Fibroblast of upper back skin (primary cell): ENCODE measurements at places on chromosomes 4 and X.

DNA sequence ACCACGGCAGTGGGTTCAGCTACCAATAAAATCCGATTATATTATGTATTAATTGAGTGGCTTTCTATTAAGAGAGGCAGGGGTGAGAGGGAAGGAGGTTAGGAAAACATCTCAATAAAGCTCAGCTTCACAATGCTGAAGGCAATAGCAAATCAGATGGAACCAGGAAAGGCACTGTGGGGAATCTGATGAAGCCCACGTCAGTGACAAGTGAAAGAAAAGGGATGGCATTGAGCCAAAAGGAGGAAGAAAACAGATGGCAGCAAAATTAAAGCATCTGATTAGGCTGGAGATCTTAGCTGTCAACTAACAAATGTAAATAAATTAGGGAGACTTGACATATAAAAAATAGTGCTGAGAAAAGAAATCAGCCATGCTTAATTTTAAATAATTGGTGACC lies 180.9 kb downstream of the RASL11B start:
- DNase-seq, result no peak

DNA sequence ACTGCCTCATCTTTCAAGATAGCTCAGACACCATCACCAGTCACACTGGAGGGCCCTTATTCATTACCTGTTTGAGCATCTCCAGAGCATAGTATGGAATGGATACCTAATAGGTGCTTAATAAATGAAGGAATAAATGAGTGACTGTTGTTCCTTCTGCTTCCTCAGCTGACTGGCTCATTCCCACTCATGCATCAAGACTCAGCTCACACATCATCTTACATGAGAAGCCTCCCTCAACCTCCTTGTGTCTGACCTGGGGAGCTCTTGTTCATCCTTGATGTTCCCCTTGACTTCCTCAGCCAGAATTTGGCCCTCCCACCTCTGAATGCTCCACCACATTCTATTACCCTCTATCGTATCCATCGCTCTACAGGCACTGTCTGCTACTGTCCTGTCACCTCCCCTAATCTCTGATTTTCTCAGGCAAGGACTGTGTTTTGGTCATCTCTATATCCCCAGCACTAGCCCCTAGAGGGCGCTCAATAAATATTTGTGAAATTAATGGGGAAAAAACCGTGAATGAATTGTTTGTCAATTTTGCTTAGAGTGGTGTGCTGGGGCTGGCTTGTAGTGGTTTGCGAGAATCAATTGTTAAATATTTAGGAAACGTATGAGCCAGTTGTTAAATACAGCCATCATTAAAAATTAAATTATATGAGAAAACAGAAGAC lies 88.3 kb downstream of the NHSL2 start:
- no peak for DNase-seq

- DNase-seq, result no peak
Measured at GRCh38 chr4:176032454-176032853, 33.2 kb upstream of the WDR17 start.

GRCh38 chr4:143882892-143883291 lies 22.5 kb downstream of the GYPE start:
- no peak for DNase-seq

DNA sequence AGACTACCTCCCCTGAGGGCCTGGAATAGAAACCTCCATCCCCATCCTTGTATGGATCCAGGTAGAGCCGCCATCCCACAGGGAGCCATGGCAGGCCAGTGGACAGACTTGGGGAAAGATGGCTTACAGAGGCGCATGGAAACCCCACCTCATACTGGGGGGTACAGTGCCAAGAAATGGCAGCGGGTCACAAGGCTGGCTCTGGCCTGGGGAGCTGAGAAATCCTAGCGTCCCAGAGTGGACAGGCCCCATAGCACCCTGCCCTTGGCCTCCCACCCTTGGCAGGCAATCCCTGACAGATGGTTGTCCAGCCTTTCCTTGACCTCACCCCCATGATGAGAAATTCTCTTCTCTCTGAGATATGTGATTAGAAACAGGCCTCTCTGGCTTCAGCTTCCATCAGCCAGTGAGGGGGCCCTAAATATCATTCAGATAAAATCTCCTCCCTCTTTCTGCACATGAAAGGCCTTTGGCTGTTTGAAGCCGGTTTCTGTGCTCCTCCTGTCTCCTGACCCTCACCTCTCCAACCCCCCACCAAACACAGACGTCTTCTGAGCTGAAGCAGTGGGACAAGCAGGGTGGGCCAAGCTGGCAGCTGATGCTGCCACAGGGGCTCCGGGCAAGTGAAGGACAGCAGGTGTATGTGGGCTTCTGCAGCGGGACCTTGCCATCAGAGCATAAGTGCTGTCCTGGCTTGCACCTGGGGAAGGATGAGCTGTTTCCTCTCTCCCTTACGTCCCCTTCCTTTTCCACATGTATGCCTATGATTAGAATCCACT lies 204.4 kb upstream of the MAMLD1 start:
- no peak for DNase-seq

DNA sequence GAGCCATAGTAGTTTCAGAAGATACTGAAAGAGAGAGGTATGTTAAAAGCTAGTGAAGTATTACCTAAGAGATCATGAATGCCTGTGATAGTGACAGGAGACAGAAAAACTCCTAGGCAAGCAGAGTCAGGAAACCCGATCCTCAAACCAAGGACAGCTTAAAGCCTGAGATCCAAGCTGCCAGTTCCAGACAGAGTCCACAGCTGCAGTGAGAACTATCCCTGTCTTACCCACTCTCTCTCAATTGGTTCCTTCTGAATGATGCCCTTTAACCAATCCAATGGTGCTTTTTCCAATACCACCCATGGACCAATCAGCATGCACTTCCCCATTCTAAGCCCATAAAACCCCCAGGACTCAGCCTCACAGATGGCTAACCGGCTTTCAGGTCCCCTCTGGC lies 90.4 kb upstream of the PCDH10 start:
- DNase-seq, result no peak

- no peak for DNase-seq
Measured at GRCh38 chrX:49829016-49829415, at the start of gene PAGE4. PAGE4 (plus strand) TSS chrX:49829303; CDS start chrX:49830429, 1,126 bp downstream.

- no peak for DNase-seq
Measured at GRCh38 chr4:92189146-92189545, 114.6 kb upstream of the GRID2 start.

- DNase-seq, result peak; percentile 22
Measured at GRCh38 chrX:136954930-136955329, 74.4 kb upstream of the RBMX start.

GRCh38 chr4:186082221-186082620 lies 13.3 kb downstream of the TLR3 start:
- no peak for DNase-seq

DNA sequence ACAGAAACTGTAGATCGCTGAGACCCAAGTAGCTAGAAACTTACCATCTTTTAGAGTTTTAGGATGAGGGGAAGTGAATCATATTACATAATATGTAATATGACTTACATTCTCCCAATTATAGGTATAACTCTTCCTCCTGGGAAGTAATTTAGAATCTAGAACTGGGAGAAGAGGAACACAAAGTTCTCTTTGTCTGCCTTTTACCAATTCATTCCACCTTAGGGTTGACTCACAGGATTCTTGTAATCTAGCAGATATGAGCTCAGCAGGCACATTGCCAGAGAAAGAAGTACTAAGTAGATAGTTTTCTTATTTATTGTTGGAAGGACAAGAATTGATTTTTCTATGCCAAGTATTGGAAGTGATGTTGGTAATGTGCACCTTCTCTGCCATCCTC lies 58.0 kb upstream of the CCSER1 start:
- DNase-seq, result no peak

GRCh38 chr4:1366371-1367229 lies 19.6 kb downstream of the UVSSA start:
- no peak for DNase-seq

GRCh38 chrX:12002876-12003275 lies 135.4 kb upstream of the FRMPD4 start:
- DNase-seq, result peak; percentile 14

GRCh38 chr4:122959981-122960610 lies 37.7 kb upstream of the NUDT6 start:
- no peak for DNase-seq

DNA sequence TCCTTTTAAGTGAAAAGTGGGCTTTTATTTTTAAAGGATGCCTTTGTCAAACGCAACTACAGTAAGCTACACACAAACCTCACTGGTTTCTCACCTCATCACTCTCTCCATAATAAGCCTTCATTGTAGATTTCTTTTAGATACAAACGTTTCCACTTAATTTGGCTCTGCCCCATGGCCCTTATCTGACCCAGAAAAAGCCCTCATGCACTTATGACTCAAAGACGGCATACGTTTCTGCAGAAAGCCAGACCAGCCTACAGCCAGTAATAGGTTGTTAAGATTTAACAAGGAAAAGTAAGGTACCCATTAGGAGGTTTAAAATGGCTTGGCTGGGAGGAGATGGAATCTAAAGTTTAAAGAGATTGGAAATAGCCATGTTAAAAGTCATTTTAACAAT lies 914.6 kb upstream of the INTU start:
- peak; percentile 34 for DNase-seq

GRCh38 chr4:14277505-14277904 lies 650.0 kb upstream of the BOD1L1 start:
- no peak for DNase-seq

DNA sequence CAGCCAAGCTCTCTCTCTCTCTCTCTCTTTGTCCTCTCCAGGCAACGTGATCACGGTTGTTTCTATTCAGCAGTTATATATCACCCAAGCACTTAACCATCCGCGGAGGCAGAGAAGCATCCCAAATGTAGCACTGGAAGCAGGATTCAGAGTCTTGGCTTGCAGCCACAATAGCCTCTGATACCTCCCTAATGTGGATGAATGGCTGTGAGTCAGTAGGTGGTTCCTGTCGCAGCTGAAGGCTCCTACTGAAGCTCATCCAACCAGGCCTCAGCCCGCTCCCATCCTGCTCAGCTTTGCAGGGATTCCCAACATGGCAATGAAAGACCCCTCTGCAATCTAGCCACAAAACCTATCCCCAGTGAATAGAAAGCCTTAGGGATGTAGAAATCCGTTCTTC lies 5.1 kb downstream of the HS6ST2 start:
- DNase-seq, result peak; percentile 10

DNA sequence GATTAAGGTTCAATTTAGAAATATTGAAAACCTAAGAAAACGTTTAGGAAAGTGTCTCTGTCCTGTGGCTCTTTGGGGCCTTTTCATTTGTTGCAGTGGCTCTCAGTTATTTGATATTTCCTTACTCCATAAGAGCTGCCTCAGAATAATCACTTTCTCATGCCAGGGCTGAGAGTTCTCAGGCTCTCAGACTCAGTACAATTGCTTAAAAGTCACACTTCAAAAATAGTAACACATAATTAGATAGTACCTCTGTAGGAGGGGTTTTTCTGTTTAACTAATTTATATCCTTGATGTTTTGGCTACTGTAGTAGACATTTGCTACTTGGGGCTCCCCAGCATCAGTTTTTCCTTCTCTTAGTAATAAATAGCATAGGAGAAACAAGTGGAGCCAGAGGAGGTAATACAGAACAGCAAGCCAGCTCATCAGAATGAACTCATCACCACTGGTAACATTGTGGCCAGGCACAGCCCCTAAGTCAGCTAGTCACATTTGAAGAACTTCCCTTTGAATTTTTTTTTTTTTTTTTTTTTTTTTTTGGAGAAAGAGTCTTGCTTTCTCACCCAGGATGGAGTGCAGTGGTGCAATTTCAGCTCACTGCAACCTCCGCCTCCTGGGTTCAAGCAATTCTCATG lies 8.0 kb upstream of the HNRNPD start:
- DNase-seq, result no peak

DNA sequence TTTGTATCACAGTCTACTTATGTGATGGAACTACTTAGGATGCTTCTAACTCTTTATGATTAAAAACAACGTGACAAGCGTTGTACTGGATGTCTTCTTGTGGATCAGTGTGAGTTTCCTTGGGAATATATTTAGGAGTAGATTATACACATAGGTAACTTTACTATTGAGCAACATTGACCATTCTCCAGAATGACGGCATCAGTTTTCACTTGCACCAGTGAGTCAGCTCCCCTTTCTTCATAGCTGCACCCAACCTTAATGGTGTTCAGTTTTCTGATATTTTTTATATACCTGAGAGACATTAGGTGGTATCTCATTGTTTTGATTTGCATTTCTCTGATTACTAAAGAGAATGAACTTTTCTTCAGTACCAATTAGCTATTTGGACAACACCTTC lies 343.9 kb downstream of the ADGRL3 start:
- DNase-seq, result no peak

GRCh38 chrX:13855689-13856450 lies 39.0 kb upstream of the GPM6B start:
- peak; percentile 68 for DNase-seq

DNA sequence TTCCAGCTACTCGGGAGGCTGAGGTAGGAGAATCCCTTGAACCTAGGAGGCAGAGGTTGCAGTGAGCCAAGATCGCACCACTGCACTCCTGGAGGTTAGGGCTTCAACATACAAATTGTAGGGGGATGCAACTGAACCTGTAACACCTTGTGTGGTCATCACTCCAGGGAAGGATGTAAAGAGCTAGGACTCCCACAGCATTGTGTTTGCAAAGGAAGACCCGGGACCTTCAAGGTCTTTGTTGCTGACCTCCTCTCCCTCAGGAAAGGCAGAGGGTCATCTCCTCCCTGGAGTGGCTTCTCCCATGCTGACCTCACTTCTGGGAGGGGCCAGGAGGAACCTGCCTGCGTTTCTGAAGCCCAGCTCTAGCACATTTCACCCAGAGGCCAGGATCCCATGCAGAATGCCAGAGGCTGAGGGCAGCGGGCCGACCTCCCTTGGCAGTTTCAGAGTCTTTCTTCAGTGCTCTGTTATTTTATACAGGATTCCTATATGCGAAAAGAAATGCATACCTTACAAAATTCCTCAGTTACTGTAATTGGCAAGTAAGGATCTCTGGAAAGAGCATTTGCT lies 80.2 kb downstream of the HTRA3 start:
- no peak for DNase-seq

DNA sequence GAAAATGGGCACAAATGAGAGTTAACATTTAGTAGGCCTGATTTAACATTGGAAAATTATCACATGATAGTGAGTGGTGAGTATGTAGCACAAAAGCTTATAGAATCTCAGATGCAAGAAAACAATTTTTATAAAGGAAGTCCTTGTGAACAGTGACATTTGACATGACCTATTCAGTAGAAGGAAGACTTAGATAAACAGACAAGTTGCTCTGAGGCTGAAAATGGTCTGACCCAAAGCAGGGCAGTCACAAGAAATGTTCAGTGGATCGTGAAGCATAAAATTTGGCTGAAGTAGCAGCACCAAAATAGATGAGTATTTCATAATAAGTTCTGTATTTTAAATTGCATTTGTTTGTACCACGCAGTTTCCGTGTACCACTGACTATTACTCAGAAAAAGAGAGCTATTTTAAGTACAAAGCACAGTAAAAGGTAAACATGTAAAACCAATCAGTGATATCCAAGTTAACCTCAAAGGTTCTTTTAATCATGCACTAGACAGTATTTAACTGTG lies 605.7 kb upstream of the PABPC4L start:
- no peak for DNase-seq

GRCh38 chr4:146857298-146857697 lies 88.4 kb downstream of the TTC29 start:
- no peak for DNase-seq
